ENCODE measurements at places on chromosomes 11 and 22.

DNA sequence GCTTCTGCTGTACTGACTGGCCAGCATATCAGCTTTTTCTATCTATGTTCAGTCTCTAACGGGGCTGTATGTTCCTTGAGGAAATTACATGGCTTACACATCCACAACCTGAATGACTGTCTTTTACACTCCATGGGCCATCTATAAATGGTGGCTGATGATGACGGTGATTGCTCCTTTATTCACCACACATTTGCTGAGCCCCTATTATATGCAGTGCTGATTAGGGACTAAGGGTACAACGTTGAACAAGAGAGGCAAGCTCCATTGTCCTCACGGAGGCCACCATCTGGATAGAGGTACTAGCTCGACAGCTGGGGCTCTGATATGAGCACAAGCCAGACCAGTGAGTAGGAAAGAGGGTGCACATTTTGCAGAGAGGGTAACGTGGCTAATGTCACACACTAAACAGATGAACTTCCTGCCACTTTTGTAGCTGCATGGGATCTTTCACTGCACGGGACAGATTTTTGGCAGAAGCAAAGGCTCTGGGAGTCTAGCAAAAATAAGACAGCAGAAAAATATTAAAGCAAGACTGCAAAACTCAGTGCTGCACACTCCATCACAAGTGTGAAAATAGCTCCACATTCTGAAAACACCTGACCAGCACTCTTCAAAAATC lies 30.6 kb downstream of the DRD2 start:
- no peak for DNase-seq

- DNase-seq: no peak
Measured at GRCh38 chr22:39800790-39801520, 92.6 kb downstream of the ENTHD1 start.

DNA sequence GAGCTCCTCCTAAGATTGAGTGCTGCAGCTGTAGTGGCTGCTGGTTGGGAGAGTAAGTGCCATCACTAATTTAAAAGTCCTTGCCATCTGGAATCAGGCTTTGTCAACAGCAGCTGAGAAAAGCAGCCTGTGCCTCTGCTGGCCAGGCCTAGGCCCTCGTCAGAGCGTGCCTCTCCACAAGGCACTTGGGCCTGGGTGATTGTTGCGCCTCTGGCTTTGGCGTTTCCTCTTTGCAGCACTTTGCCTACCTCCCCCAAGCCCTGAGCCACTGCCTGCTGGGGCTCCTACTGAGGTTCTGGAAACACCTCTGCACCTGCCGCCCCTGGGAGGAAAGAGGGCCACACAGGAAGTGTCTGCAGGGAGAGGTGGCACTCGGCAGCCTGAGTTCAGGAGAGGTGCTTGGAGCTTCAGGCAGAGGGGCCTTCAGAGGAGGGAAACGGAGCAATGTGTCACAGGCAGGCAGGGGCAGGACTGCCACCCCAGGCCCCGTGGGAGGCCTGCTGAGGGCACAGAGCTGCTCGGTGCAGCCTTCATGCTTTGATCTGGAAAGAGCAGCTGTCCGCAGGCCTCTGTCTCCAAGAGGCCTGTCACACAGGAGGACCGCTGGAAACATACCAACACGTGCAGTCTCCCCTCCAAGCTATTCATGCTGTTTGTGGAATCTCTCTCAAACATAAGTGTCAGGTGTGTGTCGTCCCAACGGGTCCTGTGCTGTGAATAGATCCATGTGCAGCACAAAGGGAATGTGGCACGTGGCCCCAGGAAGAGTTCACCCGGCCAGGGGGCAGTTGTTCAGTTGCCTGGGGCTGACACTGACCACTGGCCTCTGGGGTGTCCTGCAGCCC lies 61.5 kb upstream of the EMID1 start:
- no peak for DNase-seq

DNA sequence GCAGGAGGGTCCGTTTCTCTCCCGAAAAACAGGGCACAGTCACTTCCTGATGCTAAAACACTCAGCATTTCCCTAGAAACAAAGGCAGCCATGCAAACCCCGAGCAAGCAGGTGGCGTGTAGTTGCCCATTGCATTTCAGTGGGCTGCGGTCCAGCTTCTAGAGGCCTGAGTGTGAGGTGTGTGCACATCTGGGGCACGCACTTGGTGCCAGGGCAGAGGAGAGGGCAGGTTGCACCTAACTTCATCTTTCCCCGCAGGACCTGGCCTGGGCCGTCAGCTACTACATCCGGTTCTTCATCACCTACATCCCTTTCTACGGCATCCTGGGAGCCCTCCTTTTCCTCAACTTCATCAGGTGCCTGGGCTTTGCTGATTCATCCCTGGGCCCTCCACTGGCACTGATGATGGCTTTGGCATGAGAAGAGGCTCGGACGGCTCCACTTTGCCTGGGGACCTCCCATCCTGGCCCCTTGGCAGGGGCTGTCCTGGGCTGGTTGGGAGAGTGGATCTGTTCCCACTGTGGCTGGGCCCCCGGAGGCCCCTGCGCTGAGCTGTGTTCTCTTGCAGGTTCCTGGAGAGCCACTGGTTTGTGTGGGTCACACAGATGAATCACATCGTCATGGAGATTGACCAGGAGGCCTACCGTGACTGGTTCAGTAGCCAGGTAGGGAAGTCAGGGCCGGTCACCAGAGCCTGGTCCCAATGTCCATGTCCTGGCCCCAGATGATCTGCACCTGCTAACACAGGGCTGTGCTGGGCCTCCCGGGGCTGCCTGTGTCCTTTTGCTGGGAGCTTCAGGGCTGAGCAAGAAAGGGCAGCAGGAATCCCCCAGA lies 28.4 kb downstream of the FADS3 start:
- no peak for DNase-seq

DNA sequence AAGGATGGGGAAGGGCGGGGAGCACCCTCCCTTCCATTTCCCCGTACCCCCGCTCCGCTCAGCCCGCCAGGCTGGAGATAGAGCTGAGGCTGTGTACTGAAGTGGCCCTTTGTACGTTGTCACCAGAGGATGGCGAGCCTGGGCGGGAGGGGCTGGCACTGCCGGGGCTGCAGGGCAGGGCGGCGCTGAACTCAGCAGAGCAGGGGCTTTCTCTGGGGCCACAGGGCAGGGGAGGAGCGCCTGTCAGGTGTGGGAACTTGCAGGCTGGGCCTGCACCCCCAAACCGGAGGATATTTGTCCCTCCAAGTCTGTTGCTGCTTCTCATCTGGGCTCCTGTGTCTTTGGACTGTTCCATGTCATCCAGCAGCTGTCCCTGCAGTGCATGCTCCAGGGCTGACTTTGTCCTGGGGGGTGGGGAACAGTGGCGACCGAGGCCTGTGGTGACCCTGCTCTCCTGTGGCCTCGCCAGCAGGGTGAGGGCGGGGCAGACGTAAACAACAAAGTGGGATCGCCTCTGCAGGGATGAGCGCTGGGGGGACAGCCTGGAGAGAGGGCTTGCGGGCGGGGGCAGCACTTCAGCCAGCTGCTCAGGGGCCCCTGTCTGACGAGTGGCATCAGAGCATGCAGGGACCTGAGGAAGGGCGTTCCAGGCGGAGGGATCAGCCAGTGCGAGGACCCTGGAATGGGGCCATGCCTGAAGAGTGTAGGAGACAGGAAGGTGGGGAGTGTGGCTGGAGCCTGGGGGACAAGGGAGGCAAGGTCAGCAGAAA lies 13.1 kb downstream of the MGAT3 start:
- DNase-seq: no peak

DNA sequence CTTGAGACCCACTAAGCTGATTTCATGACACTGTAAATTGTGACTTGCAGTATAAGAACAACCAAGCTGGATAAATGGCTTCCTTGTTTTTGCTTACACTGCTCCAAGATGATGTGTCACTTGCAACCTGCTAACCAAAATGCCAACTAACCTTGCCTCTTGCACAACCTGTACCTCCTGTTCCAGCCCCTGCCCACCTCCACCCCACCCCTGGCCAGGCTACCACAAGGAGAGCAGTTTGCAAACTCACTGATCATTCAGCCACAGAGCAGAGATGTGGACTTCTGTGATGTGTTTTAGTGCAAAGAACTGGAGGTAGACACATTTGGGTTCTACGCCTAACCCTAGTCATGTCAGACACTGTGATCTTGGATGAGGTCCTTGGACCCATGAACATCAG lies 4.3 kb upstream of the APOL6 start:
- no peak for DNase-seq

GRCh38 chr11:116262370-116262769 lies 510.4 kb downstream of the BUD13 start:
- DNase-seq: no peak

GRCh38 chr22:49551897-49552614 lies 275.6 kb downstream of the BRD1 start:
- no peak for DNase-seq

GRCh38 chr22:37043828-37044538 lies 7.6 kb upstream of the KCTD17 start:
- DNase-seq: no peak

DNA sequence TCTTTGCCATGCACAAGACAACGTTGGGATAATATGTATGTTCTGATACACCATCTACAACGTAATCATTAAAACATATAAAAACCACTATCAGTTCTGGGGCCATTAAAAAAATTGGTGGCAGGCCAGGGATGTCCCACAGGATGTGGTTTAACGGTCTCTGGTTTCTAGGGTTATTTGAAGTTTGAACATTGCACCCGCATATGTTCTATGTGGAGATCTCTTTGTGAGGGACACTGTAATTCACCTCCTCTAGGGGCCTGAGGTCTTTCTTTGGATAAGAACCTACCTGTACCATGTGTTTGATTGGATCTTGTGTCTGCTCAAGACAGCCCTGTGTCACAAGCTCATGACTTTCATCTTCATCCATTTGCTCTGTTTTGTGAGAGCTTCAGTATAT lies 73.2 kb downstream of the GGTLC2 start:
- no peak for DNase-seq

DNA sequence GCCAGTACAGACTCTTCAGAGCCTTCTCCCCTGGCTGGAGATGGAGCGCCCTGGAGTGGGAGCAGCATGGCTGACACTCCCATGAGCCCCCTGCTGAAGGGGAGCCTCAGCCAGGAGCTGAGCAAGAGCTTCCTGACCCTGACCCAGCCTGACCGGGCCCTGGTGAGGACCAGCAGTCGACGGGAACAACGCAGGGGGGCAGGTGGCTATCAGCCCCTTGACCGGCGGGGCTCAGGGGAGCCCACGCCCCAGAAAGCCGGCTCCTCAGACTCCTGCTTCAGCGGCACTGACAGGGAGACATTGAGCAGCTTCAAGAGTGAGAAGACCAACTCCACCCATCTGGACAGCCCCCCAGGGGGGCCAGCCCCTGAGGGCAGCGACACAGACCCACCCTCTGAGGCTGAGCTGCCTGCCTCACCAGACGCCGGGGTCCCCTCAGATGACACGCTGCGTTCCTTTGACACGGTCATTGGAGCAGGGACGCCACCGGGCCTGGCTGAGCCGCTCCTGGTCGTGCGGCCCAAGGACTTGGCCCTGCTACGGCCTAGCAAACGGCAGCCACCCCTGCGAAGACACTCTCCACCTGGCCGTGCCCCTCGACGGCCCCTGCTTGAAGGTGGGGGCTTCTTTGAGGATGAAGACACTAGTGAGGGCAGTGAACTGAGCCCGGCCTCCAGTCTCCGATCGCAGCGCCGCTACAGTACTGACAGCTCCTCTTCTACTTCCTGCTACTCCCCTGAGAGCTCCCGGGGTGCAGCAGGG lies 2.6 kb downstream of the PCNX3 start:
- DNase-seq: no peak

- DNase-seq: no peak
Measured at GRCh38 chr11:67514116-67514515, 6.2 kb upstream of the CDK2AP2 start.

- no peak for DNase-seq
Measured at GRCh38 chr11:57363131-57364080, 17.5 kb downstream of the PRG3 start.

DNA sequence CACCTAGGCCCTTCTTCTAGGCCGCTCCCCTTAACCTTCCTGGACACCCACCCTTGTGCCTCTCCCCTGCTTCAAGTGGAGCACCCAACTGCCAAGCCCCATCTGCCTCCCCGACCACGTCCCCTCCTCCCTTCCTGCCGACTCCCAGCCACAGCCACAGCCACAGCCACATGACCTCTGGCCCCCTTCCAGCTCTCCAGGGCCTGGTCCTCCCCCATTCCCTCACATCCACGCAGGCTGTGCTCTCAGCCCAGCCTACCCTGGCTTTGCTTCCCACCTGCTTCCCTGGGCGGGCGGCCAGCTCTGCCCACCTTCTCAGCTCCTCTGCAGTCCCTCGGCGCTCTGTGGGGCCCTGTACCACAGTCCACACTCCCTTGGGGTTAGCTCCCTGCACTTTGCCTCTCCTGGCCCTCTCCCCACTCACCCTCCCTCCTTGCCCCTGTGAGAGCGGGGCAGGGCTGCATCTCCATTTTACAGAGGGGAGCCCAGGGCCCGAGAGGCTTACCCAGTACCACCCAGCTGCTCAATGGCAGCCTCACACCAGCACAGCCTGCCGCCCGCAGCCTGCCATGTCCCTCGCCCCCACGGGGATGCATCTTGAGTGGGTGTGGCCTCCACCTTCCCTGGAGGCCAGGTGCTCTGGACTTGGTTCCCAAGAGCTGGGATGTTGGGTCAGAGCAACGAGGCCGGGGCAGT lies 20.3 kb downstream of the PARVG start:
- no peak for DNase-seq

DNA sequence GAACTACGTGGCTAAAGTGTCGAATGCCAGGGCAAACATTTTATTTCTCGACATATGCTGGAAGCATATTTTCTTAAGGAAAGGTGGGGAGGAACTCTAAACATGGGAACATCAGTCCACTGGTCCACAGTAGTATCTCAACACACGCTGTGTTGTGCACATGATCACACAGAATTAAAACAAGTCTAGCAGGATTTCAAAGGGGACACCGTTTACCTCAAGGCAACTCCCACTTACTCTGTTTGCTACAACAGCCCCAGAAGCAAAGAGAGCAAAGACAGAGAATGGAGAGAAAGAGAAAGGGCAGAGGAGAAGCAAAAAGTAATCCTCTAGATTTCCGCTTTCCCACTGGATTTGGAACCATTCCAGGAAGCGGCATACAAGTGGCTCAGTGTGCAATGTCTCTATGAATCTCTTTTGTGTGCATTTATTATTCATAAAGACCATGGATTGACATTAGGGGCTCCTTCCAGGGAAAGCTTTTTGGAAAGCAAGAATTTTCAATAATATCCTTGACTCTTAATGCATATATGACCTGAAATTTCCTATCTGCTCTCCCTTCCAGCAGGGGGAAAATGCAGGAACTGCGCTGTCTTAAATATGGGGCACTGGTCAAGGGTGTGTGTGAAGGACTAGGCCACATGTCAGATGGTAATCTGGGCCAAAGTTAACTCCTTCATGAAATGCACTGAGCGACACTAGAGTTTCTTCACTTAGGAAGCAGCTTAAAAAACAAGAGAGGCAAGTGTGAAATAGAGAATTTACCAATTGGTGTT lies 34.8 kb upstream of the CCDC34 start:
- DNase-seq: no peak

All from stimulated activated CD8-positive, alpha-beta memory T cell treated with anti-CD3 and anti-CD28 coated beads, Interleukin-4, amount 100 ng/mL, for 1 hour (primary cell).